ENCODE measurements at places on chromosomes 3 and 15.

DNA sequence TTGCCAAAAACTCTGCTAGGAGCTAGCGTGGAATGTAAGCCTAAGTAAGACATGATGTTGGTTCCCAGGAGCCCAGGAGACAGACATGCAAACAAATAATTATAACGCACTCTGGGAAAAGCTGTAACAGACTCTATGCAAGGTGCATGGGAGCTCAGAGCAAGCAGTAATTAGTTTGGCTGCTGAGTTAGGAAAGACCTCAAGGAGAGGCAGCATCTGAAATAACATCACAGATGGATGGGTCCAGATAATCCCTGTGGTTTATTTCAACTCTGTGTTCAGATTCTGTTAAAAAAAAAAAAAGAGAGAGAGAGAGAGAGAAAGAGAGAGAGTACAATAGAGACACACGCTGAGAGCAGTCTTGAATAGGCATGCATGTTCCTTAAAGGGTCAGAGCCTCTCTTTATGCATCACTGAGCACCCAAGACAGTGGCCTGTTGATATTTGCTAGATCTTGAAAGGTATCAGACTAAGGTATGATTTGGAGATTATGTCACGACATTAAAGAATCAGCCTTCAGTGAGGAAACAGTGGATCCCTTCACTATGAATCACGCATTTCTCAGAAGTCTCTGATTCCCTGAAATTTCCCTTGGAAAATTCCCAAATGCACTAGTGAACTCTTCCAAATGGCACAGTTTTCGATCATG lies 124.4 kb upstream of the LIPC start:
- DNase-seq = peak; percentile 86

GRCh38 chr3:4587061-4587837 lies 94.1 kb downstream of the ITPR1 start:
- peak; percentile 45 for DNase-seq

- DNase-seq = no peak
These were observed 576 bp downstream of the LRRFIP2 start for GRCh38 chr3:37173806-37174205.

DNA sequence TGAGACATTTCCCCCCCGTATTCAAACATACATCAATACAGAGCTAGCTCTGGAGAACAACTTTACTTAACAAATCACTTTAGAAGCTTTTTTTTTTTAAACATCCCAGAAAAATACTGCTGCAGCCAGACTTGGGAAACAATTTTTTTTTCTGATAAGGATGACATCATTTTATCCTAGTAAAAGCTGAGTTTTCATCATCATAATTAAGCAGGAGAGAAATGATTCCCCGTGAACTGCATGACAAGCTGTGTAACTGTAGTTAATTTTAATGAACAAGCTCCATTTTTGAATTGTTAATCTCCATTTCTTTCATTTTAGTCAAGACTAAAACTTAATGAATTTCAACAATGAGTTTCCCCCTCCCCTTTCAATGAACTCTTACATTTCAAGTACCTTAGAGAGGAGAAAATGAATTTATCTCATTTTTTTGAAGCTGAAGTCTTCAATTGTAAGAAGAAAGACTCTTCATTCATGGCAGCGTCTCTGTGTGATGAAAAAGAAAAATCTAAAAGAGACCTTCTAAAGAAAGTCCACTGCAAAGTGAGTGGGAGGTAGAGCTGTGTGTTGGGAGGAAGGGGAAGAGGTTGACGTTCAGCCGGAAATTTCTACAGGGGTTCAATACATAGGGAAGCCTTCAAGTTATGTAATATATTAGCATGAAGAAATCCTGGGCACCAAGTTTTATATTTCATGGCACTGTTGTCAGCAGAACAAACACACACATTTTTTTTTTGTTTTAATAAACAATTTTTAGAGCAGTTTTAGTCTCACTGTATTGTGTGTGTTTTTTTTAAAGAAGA lies 31.7 kb downstream of the HES1 start:
- no peak for DNase-seq

GRCh38 chr15:60528530-60528929 lies 49.6 kb upstream of the ICE2 start:
- DNase-seq = peak; percentile 50

GRCh38 chr15:99692825-99693224 lies 40.4 kb downstream of the LYSMD4 start:
- no peak for DNase-seq

DNA sequence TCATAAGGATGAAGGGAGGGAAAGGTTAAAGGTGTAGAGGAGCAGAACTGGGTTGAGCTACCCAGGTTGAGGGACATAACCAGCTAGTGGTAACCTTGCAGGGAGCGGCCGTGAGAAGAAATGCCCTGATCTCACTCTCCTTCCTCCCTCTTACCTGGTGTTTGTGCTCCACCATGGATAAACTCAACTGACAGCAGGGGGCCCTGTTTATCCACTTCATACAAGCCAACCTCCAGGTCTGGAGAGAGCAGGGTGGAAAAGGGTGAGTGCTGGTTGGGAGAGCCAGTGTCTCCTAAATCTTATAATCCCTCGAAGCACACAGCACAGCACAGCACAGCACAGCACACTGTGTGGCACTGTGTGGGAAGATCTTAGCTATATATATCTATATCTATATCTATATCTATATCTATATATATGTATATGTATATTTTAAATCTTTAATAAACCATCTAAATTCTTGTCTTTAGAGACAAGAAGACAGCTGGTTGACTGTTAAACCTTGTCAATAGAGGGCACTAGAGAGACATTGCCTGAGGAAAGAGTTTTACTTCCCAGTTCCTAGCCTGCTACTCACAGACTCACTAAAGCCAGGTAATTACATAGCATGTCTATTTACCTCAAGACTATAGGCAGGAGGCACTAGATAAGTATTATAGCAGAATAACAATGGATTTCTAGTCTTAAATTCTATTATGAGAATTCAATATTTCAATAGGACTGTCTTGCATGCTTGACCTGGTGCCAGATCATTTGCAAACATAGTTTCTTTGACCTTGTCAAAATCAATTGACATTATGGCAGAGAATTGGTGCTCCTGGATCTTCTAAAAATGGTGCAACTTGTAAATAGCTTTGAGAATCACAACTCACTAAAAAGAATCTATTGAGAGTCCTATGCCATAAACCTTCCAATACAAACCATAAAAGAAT lies 21.7 kb upstream of the FMN1 start:
- DNase-seq = peak; percentile 41

DNA sequence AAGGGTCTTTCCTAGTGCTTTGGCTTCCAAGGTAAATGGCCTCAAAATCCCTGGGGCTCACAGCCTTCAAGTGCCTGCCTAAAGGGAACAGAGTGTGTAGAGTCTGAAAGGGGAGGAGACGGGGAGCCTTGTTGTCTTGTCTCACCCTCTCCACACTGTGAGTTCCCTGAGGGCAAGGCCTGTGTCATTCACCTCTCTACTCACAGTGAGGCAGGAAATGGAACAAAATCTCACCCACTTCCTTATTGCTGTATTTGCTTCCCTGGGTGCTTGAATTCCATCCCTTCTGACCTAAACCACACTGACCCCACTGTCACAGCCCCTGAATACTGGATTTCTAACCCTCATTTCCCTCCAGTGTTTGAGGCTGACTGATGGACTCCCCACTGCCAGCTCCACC lies 197.5 kb downstream of the EPHB1 start:
- DNase-seq = no peak

- peak; percentile 97 for DNase-seq
These were observed 11.5 kb downstream of the CCDC80 start for GRCh38 chr3:112629425-112629824.

DNA sequence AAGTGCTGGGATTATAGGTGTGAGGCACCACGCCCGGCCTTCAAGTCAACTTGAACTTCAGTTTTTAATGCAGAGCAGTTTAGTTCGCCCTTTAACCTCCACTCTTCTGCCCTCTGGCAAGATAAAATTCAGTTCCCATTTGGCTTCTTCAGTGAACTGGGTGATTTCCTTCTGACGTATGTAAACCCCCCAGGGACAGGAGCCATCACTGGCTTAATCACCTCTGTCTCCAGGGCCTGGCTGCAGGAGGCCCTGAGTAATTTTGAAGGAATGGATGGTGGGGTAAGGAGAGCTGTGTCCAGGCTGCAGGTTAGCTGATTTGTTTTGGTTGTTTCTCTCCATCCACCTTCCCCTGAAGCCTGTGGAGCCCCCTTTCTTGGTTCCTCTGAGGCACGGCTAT lies 11.9 kb downstream of the MCM2 start:
- peak; percentile 27 for DNase-seq

DNA sequence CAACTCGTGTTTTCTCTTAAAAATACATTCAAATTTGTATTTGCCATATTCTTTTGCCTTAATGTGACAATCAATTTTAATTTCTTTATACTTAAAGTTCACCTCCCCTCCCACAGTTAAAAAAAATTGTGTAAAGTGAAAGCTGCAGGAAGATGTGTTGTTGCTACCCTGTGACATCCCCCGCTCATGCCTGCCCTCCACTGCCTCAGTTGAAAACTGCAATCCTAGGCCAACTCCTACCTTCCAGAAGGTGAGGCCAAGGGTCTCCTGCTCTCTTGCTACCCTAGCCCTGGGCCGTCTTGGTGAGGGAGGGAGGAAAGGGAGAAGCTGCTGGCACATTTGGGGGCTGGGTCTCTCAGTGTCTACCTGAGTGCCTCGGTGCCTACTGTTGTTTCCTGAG lies 57.0 kb upstream of the CMTM7 start:
- no peak for DNase-seq

DNA sequence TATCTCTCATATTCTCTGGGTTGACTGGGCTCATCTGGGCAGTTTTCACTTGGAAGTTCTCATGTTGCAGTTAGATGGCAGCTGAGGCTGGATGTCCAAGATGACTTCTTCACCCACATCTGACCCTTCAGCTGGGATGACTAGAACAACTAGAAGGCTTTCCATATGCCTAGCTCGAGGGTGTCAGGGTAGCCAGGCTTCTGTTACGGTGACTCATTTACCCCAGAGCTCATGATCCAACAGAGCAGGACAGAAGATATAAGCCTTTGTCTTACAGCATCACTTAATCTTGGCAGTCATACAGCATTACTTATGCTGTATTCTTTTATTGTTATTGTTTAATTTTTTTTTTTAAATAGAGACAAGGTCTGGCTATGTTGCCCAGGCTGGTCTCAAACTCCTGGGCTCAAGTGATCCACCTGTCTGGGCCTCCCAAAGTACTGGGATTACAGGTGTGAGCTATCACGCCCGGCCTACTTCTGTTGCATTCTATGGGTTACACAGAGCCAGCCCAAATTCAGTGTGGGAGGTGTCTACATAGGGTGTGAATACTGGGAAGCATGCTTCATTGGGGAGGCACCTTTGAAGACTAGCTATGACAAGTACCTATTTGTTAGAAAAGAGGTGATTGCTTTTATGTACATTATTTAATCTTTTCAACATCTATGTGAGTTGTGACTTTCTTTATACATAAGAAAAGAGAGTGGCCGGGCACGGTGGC lies 10.7 kb downstream of the HMCES start:
- peak; percentile 95 for DNase-seq

DNA sequence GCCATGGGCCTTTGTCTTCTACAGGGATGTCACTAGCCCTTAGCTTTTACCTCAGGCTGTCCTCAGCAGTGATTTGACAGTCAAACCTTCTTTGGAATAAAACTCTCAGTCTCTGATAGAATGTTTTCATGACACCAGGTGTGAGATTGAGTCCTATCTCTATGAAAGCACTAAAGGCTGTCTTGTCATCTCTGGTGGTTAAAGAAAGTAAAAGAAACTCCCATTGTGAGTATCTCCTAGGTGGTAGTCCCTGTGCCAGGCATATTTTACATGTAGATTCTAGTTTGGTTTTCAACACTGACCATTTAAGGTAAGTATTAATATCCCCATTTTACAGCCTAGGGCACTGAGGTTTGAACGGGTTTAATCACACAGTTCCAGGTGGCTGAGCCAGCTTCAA lies 360.2 kb downstream of the CHST2 start:
- DNase-seq = no peak

GRCh38 chr3:139124197-139124596 lies 79.5 kb upstream of the PRR23C start:
- DNase-seq = no peak

GRCh38 chr3:3110749-3111361 lies 681 bp upstream of the IL5RA start:
- no peak for DNase-seq

GRCh38 chr3:174783502-174783901 lies 75.6 kb upstream of the NAALADL2 start:
- no peak for DNase-seq

DNA sequence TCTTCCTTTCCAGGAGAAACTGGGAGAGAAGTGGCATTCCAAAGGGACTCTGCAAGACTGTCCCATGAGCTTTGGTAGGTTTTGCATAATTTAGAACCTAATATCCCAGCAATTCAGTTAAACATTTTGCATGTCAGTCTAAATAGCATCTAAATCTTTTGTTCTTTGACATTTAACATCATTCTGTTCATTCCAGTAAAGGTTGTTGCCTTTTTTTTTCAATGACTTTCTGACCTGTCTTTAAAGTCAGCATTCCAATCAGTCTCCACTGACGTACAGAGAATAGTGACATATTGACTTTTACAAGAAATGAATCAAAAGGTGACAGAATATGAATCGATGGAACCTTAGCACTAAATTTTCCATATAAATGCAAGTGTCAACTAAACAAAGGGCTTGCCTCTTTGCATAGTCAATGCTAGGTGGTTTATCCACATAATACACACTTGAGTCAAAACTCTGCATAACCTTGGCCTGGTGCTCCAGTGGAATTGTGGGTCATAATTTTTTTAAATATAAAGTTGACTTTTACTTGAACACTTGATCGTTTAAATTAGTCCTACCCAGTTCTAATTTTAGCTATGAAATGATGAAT lies 370.1 kb downstream of the CNTN6 start:
- DNase-seq = no peak

- no peak for DNase-seq
These were observed 71.3 kb downstream of the MESD start for GRCh38 chr15:80918196-80918783.

- DNase-seq = no peak
These were observed 21.4 kb upstream of the BMF start for GRCh38 chr15:40130118-40130517.

DNA sequence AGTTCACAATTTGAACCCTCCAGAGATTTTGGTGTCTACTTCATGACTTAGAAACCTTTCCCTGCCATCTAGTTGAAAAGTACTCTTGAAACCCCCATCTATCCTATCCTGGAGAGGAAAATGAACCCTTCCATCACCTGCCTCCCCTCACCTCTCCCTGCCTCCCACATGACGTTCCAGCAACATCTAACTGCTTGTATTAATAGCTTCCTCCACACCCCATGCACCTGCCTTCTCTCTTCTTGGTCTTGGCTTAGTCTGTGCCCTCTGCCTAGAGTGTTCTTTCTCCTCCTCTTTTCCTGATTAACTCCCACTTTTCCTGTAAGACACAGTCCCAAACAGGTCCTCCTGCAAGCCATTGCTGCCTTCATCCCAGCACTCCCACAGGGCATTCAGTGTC lies 107.8 kb downstream of the LIPC start:
- no peak for DNase-seq

DNA sequence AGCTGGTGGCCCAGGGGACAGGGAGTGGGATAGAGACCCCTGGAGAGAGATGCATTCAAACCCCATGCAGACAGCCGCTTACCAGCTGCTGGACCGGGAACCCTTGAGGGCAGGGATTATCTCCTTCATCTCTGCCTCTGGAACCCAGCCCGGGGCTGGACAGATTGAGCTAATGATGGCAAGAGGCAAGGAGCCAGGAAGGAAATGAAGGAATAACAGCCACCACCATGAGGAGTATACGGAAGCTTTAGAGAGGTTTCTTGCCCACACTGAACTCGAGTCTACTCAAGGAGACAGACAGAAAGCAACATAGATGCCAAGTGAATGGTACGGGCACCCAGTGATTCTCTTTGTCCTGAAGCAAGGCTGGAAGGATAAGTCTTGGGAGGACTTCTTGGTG lies 23.2 kb downstream of the HAPLN3 start:
- no peak for DNase-seq

- DNase-seq = peak; percentile 62
These were observed 2.4 kb downstream of the ATP1B3 start for GRCh38 chr3:141878817-141879216.
